Activated gamma-delta T cell (primary cell): ENCODE measurements at places on chromosomes 2 and 18.

- DNase-seq, result no peak
Observed at GRCh38 chr2:206800506-206801417, 35.4 kb downstream of the FASTKD2 start.

DNA sequence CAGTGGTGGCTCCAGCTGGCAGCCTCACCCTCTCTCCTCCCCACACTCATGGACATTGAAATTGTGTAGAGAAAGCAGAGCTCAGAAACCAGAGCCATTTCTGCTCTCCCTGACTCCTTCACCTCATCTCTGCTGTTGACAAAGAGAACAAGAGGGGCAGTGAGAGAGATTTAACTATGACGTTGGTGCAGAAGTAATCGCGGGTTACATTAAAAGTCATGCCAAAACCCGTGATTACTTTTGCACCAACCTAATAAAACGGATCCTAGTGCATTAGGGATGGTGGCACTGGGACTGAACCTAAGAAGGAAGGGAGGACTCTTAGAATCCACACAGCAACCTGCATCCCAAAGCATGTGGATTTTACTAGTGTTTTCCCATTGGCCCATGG, 113.3 kb upstream of the CDC42EP3 start:
- DNase-seq, result no peak

GRCh38 chr18:44955825-44956224, 275.1 kb downstream of the SETBP1 start:
- DNase-seq, result no peak

- no peak for DNase-seq
Observed at GRCh38 chr18:10416065-10416464, 38.4 kb upstream of the APCDD1 start.

DNA sequence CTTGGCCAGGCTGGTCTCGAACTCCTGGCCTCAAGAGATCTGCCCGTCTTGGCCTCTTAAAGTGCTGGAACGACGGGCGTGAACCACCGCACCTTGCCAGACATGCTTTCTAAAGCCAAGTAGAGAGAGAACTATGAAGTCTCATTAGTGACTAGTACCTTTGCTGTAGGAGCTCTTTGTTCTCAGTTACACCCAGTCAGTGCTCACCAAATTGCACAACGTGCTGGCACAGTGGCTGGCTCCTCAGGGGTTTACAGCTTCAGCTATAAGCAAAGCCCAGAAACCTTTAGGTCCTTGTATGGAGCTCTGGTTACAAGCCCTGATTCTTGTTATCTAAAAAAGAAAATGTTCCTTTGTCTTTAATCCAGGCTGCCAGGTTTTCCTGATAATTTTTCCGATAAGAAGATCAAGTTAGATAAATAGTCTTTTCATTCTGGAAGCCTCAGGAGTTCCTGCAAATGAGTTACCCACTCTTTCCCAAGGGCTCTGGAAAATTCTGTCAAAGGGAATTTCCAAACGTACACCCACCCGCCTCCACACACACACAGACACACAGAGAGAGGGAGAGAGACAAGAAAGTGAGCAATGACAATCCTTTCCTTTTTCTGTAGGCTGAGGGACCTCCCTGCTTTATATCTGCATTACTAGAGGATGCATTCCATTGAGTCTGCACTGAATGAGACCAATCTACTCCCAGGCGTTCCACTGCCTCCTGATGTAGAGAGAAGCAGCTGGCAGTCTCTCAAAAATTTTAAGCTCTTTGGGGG, 100.2 kb upstream of the CSRNP3 start:
- DNase-seq, result no peak

DNA sequence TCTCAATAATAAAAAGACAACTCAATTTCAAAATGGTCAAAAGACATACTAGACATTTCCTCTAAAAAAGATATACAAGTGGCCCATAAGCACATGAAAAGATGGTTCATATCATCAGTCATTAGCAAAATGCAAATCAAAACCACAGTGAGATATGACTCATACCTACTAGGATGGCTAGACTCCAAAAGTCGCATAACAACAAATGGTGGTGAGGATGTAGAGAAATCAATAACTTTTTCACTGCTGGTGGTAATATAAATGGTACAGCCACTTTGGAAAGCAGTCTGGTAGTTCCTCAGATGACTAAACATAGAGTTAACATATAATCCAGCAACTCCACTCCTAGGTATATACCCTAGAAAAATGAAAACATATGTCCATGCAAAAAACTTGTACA, 242.3 kb upstream of the NOL4 start:
- no peak for DNase-seq

GRCh38 chr2:207338220-207338607, 172.5 kb upstream of the KLF7 start:
- DNase-seq, result no peak

DNA sequence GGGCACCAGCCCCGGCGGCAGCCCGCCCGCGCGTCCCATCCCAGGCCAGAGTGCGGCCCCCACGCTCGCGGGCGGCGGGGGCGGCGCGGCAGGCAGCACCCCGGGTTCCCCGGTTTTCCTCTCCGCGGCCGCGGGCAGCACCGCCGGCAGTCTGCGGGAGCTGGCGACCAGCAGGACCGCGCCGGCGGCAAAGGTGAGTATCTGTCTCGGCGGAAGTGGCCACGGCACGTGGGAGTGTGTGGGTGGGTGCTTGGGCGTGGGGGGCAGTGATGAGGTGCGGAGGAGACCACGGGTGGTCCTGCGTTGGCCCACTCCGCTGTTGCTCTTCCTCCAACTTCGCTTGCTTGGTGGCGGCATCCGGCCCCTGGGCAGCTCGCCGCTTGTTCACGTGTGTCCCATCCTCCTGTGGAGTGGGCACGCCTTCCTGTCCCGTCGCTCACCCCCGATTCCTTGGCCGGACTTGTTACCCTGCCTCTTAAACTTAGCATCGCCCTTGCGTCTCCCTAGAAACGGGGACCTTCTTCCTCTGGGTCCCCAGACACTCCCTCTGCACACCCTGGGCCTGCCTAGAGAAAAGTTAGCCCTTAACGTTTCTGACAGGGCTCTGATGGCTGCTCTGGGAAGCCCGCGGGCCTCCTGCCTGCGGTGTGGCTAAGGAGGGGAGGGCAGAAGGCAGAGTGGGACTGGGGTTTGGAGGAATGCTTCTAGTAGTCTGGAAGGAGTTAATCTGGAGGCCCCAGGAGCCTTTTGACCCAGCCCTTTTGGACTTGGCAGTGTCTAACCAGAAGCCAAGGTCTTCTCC, 1.1 kb downstream of the SH3RF3 start:
- peak; percentile 12 for DNase-seq

GRCh38 chr2:225411452-225411851, 11.9 kb downstream of the NYAP2 start:
- DNase-seq, result no peak

DNA sequence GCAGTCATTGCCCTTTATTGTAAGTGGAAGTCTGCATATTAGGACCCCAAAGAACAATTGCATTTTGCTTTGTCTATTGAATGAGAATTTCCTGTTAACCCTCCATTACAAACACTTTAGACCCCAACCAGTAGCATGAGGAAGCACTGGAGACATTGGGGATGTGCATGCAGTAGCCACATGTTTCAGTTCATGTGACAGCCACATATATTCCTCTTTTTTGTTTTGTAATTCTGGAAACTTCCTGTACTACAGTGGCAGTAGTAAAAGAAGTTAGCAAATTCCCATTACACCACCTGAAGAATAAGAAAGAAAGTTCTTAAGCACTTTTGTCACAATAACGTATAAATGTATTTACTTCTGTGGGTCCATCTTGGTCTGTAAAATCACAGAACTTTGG, 281.1 kb upstream of the SLC14A2 start:
- DNase-seq, result no peak

DNA sequence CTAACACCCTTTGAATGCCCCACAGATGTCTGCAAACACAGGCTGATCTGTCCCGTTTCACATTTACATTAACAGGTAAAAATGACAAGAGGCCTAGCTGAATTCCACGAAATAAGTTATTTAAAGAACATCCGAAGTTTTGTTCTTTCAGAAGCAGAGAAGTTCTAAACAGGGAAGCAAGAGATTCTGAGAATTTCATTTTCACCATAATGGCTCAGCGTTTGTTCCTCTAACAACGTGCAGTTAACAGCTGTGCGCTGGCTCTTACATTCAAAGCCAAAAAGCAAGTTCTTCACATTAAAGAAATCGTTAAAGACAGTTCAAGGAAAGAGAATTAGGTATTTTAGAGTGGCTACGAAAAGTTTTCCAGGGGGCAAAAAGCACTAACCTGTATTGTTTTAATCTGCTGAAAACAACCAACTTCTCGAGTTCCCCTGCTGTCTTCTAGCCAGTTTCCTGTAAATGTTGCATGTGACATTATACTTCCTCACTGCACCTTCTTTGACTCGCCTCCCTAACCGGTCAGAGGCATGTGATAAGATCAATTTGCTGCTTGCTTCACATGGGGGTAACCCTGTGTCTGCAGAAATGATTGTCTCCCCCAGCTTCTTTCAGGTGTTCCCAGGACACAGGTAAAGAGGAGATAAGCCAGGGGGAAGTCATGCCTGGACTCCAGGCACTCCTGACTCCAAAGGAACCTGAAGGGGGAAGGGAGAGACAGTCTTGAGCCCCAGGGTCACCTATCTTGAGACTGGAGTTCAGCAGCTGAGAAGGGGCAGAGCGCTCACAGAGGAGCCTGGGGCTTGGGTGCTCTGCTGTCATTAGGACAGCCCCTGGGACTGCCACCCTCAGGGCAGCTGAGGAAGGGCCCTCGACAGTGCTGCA, 36.8 kb upstream of the WIPF1 start:
- no peak for DNase-seq

DNA sequence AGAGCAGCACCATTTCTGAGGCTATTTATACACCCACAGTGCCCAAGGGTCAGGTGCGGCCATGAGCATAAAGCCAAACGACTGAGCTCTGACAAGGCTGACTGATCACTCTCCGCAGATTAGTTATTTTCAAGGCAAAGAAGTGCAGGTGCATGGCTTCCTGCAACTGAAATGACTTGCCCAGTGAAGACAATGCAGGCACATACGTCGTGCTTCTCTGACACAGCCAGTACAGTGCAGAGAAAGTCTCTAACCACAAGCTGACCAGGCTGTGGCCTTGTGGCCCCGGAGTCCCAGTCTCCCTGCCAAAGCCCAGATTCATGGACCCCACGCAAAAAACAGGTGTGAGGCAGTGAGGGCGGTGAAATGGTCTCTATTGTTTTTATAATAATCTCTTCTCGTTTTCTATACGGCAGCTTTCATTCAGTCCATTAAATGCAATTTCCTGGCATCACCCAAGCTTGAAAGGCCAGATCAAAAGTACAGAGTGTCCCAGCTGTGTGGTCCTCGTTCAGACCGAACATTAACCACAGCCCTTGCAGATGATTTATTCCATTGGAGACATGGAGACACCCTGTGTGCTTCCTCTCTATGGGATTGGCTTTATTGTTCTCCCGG, 447.0 kb upstream of the ID2 start:
- DNase-seq, result no peak

- no peak for DNase-seq
Observed at GRCh38 chr2:222942561-222942960, 81.7 kb downstream of the ACSL3 start.

DNA sequence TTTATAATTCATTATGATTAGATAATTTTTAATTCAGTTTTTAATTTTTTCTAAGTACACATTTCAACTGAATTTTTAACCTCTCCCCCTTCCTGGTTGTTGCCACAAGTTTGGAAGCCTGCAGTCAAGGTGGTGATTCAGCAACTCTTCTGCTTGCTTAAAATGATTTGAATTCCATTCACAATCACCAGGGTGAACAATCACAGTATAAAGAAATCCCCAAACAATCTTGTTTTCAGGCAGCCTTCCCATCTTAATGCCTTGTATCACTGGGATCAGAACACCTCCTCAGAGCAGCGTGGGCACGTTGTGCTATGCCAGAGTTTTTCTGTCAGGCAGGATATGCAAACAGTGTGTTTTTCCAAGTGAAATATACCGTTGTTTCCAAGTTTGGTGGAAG, 46.7 kb upstream of the BARD1 start:
- no peak for DNase-seq

DNA sequence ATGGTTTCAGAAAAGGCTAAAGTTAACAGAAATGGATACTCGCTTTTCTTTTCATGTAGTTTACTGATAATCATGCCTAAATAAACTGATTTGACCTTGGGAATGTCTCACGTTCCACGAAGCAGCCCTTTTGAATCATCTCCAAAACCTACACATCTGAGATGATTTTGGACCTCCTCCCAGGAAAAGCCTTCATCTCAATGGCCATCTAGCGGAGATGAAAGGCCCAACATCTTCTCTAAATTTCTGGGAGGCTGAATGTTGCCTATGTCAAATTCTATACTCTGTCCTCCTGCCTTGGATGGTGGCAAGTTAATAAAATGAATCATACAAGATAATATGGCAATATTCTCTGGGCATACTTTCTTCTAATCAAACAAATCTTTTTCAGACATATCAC, 448.5 kb downstream of the ZEB2 start:
- DNase-seq, result no peak

GRCh38 chr2:24971286-24971535, 544 bp downstream of the DNAJC27 start:
- DNase-seq, result no peak

GRCh38 chr2:114515882-114516281, 73.4 kb downstream of the DPP10 start:
- no peak for DNase-seq

- DNase-seq, result no peak
Observed at GRCh38 chr18:13256444-13257305, 38.1 kb downstream of the LDLRAD4 start.

GRCh38 chr2:240632306-240632721, 7.0 kb downstream of the GPR35 start:
- no peak for DNase-seq

DNA sequence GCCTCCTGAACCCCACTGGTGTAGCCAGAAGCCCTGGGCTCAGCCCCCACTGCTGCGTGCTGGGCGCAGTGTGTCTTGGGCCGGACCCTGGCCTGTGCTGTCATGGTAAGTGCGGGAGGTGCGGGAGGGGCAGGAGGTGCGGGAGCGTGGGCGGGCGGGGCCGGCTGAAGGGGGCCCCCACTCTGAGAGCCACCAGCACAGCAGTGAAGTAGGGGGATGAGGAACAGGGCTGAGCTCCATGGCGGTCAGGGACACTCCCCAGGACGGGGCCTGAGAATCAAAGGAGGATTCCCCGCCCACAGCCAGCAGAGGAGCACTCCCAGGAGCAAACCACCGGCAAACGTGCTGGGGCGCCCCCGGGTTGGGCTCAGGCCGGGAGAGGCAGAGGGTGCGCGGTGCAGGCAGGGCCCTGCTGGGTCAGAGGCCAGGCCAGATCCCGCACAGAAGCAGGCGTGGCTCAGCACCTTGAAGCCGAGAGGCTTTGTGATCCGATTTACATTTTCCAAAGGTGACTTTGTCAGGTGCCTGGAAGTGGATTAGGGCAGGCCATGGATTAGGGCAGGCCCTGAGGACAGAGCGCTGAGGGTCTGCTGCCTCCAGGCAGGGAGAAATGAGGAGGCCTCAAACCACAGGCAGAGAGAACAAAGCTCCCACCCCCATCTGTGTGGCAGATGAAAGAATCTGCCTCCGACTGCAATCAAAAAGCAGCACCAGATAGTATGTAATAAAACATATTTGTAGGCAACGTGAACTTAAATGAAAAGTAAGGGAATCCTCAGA, 152.0 kb upstream of the RAB6C start:
- DNase-seq, result no peak

DNA sequence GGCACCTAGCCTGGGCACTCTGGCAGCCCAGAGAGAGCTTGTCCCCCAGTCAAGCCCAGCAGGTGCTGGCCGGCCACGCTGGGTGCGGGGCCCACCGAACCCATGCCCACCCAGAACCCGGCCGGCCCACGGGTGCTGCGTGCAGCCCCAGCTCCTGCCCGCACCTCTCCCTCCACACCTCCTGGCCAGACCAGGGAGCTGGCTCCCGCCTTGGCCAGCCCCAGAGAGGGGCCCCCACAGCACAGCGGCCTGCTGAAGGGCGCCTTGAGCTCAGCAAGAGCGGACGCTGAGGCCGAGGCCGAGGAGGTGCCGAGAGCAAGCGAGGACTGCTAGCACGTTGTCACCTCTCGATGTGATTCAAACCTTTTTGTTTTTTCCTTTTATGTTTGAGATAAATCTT, 407.0 kb upstream of the KCNJ3 start:
- DNase-seq, result peak; percentile 7
